Panc1 (cell line): ENCODE measurements at places on chromosomes 1 and 21.
A peak's percentile ranks its signal among the peaks of the same experiment; 100 is the strongest.

GRCh38 chr1:45395582-45395981, 55.3 kb upstream of the MUTYH start:
- no peak for DNase-seq

GRCh38 chr1:158840236-158840635, 9.1 kb downstream of the MNDA start:
- no peak for DNase-seq

DNA sequence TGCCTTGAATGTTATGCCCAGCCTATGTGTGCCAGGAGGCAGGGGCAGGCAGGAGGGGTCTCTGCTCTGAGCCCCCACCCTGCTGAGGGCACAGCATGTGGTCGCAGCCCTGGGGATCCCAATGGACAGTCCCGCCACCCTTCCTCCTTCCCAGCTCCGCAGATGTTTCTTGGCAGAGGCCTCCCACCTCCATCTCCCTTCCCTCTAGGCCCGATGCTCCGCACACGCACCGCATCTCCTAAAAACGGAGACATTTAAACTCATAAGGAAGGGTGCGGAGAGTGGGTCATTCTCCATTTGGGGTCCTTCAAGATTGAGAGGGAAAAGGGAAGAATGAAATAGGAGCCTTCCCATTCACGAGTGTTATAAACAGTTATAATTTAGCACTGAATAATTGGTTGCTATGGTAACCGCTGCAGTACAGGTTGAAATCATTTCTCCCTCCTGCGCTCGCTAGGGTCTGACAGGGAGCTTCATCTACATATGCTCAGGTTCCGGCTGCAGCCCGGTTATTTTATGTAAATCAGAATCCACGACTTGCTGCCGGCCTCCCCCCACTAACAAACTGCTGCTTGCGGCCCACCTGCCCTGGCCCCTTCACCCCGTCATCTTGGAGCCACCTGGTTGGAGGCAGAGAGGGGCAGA, 16.0 kb downstream of the CHD5 start:
- no peak for DNase-seq

GRCh38 chr21:42058631-42059111, 12.4 kb upstream of the UMODL1 start:
- DNase-seq: no peak

- DNase-seq: no peak
Measured at GRCh38 chr1:112878321-112878720, 77.7 kb downstream of the SLC16A1 start.

DNA sequence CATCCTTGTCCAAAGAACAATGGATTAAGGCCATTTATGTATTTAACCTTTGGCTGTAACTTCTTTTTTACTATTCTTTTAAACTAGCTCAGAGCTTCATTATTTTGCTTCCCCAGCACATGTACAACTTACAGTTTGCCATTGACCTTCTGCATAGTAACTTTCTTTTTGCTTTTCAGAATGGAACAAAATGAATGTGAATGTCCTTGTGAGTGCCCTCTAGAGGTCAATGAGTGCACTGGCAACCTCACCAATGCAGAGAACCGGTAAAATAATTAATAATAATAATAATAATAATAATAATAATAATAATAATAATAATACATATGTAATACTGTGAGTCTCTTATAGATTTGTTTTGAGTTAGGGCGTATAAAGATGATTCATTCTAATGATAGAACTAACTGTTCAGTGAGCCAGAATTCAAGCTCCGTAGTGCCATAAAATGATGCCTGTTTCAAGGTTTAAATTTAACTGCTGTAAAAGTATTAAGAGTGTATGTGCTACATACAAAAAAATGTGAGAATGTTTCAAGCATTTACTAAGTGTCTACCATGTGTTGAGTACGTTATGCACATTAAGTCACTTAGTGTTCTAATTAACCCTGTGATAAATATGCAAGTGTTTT, 69.0 kb upstream of the RAVER2 start:
- DNase-seq: peak; percentile 20

DNA sequence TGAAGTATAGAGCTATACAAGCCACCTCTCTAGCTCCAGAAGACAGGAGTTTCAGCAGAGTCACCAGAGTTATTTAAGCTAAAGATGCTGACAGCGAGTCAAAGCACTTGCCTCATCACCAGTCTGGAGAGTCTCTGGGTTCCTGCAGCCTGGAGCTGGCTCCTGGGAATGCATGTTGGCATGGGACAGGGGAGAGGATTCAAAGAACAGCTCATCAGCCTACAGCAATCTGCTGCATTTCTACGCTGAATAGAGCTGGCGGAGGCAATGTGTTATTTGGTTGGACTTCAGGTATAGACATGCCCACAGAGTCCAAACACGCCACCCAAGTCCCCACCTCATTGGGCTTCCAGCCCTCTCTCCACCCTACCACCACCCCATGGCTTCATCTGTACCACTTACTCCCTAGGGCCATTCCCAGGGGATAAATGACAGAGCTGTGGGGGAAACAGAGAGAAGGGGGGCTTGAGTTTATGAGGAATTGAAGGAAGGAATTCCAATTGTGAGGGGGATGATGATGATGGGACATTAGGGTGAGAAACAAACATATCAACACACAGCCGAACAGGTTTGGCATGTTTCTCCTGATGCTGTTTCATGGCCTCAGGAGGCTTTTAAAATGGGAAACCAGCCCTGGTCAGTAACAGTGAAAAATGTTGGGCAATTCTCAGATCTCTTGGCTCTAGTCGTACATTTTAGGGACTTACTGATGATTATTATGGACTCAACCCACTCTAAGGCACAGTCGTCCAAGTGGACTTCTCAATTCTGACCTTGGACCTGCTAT, 58.4 kb downstream of the PLEKHA6 start:
- no peak for DNase-seq
